ENCODE measurements at places on chromosomes 4 and X. TPM values are rescaled to one million over a fixed set of nuclear protein-coding genes. Genes with fewer than 3 reads are reported as not detected.

DNA sequence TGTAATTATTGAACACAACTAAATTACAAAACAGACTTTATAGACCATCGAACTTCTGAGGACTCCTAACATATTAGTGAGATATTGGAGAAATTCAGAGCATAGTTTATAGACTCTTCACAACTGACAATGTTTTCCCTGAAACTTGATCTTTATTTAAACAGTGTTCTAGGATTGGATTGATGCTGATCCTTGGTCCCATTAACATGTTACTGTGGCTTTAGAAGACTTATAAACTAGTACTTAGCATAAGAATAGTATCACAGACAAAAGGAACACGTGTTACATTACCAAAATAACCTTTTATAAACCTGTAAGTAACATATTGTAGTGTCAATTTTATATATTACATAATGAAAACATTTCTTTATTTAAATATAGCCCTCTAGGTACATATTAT, 689.6 kb downstream of the CCSER1 start:
- DNase-seq, result no peak

DNA sequence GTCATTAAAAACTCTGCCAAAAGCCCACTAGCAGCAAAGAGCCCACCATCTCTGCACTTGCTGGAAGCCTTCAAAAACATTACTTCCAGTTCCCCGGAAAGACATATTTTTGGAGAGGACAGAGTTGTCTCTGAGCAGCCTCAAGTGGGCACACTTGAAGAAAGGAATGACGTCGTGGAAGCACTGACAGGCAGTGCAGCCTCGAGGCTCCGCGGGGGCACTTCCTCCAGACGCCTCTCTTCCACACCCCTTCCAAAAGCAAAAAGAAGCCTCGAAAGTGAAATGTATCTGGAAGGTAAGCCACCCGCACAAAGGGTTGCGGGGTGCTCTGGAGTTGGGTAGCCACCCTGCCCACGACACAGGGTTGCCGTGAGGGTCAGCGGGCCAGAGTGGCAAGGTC, 25.9 kb downstream of the OFD1 start:
- DNase-seq, result no peak

DNA sequence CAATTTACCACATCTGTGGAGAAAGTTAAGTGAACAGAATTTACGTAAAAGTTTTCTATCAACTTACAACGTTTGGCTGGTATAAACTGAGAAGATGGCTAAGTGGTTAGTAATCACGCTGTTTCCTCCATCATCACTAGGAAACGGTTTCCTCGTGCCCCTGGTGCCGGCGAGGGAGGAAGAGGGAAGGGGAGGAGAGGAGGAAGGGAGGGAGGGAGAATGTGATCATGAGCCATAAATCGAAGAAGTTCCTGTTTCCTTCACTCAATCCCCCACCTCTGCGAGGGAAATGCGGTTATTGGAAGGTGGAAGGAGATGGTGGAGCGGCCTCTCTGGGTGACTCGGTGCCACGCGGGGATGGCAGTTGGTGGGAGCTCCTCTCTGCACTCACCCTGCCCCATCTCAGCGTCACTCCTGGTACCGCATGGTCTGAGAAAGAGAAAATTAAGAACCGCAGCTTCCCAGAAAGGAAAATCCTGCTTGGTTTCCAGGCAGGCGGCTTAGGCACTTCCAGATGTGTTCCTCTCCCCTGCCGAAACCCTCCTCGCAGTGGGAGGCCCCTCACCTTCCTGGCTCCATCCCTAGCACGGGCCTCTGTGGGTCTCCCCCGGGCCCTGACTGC, 216.8 kb downstream of the AFAP1 start:
- DNase-seq, result no peak

GRCh38 chrX:74511704-74512103, 90.4 kb downstream of the SLC16A2 start:
- no peak for DNase-seq

DNA sequence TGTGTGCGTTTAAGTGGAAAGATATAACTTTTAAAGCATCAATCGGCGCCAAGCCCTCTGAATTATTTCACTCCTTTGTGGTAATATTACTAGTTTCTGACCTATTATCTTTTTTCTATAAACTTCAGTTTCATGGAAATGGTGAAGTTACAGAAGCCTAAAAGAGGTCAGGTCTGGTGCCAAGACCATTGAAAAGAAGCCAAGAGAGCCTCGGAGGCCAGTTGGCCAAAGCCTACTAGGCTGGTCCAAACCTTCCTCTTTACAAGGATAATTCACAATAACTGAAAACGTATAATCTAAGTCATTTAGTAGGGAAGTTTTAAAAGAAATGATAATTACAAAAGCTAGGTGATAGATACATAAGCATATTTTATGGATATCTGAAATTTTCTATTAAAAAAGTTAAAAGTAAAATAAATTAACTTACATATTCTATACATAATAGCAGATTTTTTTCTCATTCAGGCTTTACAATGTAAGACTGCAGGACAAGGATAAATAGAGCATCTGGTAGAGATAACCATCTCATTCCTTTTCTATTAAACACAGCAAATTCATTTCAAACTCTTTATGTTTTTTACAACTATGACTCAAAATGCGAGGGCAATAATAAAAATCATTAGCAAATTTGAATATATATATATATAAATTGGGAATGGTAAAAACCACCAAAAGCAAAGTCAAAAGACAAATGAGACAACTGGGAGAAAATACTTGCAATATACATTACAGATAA, 49.2 kb downstream of the WDFY3 start:
- no peak for DNase-seq

GRCh38 chrX:103329991-103330390, at the start of gene TCEAL7:
TCEAL7 (plus strand) TSS chrX:103330239; CDS start chrX:103331404, 1,165 bp downstream.
- no peak for DNase-seq

GRCh38 chr4:5635826-5636195, 72.5 kb downstream of the EVC2 start:
- DNase-seq, result peak; percentile 74

Gene ODAM
- not detected for total RNA-seq

Gene MAPK10
- total RNA-seq, result 2.0 TPM

Gene RAB41
- total RNA-seq, result not detected

Gene RAI2
- total RNA-seq, result not detected

Gene ADGRG2
- total RNA-seq, result not detected

Gene HELT
- not detected for total RNA-seq

All from HT1080 (cell line).